Stimulated activated CD8-positive, alpha-beta memory T cell treated with anti-CD3 and anti-CD28 coated beads, Interleukin-15, amount 100 ng/mL, for 48 hours (primary cell): ENCODE measurements at places on chromosomes 7 and 10.

- DNase-seq: no peak
Observed at GRCh38 chr7:44375926-44376342, 50.5 kb upstream of the CAMK2B start.

- no peak for DNase-seq
Observed at GRCh38 chr7:7792056-7792455, 73.6 kb upstream of the RPA3 start.

DNA sequence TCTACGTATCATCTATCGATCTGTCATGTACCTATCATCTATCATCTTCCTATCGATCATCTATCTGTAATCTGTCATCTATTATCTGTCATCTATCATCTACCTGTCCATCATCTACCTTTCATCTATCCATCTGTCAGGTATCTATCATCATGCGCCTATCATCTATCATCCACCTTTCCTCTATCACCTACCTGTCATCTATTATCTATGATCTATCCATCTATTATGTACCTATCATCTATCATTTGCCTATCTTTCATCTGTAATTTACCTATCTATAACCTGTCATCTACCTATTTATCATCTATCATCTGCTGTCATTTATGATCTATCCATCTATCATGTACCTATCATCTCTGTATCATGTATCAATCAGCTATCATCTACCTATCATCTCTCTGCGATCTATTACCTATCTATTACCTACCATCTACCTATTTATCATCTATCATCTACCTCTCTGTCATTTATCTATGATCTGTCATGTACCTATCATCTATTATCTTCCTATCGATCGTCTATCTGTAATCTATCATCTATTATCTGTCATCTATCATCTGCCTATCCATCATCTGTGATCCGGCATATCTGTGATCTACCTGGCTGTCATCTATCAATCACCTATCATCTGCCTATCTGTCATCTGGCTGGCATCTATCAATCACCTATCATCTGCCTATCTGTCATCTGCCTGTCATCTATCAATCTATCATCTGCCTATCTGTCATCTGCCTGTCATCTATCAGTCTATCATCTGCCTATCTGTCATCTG, 1.6 kb upstream of the VIPR2 start:
- DNase-seq: no peak

- DNase-seq: no peak
Observed at GRCh38 chr10:119701861-119702260, 24.0 kb upstream of the INPP5F start.

DNA sequence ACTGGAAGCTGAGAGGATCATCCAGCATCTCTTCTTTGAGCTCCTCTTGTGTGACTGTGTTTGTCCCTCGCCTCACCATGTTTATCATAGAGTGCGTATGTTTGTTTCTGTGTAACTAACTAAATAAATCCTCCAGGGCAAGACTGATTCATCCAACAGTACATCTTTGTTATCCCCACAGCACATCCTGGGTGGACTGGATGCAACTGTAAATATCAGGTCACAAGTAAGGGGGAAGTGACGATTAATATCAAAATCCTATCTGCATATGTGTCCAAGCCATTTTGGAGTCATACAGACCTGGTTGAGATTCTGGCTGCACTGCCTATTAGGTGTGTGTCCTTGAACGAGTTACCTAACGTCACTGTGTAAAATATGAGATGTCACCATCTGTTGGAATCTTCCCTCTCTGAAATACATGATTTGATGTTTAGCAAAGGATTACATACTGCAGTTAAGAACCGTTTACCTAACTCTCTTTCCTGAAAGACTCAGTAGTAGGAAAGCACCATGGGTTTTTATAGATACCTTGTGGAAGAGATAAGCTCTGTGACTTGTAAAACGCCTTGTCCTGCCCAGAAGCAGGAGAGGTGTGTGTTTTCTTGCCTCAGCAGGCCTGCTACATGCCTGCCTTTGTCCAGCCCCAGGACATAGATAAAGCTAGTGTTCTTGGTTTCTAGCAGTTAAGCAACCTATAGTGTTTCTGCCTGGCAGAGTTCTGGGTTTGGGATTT, 25.8 kb downstream of the WBP1L start:
- no peak for DNase-seq

- DNase-seq: no peak
Observed at GRCh38 chr10:13913897-13914296, 327.1 kb downstream of the PRPF18 start.

DNA sequence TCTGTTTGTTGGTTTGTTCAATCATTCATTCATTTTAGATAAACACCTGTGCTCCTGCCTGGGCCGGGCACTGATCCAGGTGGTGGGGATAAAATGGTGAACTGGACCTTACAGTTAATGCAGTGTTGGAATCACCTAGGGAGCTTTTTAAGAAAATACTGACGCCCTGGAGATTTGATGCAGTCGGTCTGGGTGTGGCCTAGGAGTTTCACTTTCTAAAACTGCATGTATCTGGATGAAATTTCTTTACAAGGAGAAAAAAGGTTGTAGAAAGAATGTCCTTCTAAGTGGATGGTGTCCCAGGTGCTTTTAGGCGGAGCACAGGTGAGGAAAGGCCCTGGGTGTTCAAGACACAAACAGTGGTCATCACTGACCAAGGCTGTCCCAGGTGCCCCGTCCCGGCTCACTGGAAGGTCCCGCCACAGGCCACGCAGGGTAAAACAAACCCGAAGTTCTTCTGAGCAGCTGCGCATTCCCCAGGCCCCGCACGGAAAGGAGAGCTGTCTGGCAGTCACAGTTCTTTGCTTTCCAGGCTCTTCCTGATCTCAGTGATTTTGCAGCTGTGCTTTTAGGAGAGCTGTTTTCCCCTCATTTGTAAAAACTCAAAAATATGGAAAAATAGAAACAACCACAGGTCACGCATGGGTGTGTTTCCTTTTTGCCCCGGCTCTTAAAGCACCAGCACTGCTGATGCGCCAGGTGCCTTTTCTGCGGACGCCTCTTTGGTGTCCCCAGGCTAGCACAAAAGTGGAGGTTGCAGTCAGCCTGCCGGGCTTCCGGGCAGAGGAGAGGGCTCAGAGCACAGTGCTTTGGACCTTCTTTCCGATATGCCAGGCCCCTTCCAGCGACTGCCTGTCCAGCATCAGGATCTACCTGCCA, 161.9 kb downstream of the GRK5 start:
- no peak for DNase-seq

- DNase-seq: peak; percentile 92
Observed at GRCh38 chr7:156892821-156893706, at the start of gene LMBR1. Gene LMBR1, minus strand, starts transcription at chr7:156893183. Its CDS starts 190 bp downstream, at chr7:156892993.

DNA sequence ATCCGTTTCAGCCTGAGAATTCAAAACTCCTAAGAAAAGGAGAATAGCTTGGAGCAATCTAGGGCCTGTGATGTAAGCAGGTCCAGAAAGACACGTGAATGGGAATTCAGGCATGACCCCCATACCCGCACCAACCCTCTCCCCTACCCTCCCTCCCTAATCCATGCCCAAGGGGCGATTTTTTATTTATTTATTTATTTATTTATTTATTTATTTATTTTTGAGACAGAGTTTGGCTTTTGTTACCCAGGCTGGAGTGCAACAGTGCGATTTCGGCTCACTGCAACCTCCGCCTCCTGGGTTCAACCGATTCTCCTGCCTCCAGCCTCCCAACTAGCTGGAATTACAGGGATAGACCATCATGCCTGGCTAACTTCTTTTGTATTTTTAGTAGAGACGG, 16.6 kb upstream of the EIF4H start:
- DNase-seq: no peak

DNA sequence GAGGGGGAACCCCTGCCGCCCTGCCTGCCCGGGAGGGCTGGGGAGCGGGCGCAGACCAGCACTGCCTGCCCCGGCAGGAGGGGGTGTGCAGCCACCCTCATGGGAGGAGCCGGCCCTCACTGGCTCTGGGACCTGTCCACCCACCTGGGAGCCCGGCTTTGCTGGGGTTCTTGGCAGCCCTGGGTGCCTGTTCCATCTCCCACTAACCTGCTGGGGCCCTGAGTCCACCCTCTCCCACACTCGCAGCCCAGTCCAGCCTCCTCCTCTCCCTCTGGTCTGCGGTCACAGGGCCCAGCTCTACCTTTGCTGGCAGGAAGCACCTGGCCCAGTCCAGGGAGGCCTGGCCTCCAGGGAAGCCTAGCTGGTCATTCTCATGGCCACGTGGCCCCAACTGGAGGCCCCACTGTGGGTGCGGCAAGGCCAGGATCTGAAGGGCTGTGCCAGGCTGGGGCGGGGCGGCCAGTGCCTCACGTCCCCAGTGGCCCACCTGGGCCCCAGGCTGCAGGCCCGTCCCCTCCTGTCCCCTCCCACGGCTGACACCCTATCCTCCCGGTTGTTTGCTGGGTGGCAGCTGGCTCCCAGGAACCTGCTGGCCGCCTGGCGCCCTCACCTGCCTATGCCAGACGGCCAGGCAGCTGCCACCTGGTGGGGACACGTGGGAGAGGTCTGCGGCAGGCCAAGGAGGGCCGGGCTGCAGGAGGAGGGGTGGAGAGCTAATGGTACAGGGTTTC, at the start of gene TMEM184A:
TSS of gene TMEM184A (minus strand) at position 393 of the 731 bp plus-strand sequence. CDS start 721 bp downstream, outside the sequence.
- DNase-seq: no peak

GRCh38 chr10:90884431-90884830, 12.7 kb downstream of the RPP30 start:
- no peak for DNase-seq

GRCh38 chr10:73559590-73559989, 31.6 kb downstream of the USP54 start:
- DNase-seq: no peak

DNA sequence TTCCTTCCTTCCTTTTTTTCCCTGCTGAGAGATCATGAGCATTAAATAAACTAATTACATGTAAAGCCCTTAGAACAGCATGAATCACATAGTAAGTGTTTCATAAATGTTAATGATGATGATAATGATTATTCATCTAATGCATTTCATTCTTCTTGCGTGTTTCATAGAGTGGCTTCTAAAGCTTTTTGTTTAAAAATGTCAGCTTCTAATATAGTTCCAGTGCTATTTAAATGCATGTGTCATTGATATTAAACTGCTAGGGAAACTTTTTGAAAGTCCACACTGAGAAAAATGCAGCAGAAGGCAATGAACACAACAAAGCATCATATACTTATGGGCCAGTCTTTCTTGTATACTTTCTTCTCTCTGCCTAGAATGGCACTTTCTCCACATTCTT, 894.8 kb downstream of the REEP3 start:
- no peak for DNase-seq

GRCh38 chr10:128902031-128902710, 564.9 kb upstream of the MGMT start:
- DNase-seq: no peak

DNA sequence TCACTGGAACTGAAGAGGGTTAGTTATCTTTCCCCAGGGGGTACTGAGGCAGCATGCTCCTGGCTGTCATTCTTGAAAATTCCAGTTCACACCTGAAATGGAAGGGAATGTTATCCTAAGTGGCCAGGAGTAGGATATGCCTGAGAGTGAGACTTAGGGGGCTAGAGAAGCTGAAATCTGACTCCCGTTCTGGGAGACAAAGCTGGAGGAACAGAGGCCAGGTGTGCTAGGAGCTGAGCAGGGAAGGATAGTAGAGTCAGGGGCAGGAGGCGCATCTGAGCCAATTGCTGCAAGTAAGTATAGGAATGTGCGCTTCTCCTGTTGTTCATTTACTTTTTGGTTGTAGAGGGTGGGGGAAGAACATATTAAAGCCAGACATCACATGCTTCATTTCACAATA, 58.1 kb upstream of the KIAA1217 start:
- no peak for DNase-seq

DNA sequence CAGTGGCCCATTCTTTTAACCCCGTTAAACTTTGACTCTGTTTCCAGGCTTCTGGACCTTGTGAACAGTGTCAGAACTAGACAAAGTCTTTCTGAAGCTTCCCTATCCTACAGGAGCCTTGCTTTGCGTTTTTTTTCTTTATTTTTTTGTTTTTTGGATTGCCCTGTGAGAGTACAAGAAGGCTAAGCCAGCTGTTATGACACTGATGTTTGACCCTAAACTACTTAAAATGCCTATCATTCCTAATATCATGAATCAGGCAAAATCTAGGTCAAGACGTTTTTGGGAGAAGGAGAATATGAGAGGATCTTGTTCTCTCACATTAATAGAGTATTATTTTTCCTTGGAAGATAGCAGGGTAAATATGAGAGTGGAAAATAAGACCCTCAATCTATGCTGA, 79.8 kb downstream of the EPDR1 start:
- DNase-seq: no peak

DNA sequence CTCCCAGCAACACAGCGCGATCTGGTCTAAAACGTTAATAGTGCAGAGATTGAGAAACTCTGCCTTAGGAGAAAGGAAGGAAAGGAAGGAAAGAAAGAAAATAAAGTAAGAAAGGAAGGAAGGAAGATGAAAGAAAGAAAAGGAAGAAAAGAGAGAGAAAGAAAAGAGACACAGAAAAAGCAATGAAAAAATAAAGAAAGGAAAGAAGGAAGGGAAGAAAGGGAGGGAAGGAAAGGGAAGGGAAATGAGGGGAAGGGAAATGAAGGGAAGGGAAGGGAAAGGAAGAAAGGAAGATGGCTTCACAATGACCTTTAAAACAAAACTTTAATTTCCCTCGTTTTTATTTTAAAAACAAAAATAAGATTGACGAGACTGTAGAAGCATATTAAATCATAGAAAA, 173.1 kb downstream of the ITGA8 start:
- DNase-seq: no peak

GRCh38 chr10:49505076-49505475, 33.8 kb downstream of the ERCC6 start:
- no peak for DNase-seq

GRCh38 chr7:87570178-87570577, 30.5 kb downstream of the ABCB1 start:
- no peak for DNase-seq

DNA sequence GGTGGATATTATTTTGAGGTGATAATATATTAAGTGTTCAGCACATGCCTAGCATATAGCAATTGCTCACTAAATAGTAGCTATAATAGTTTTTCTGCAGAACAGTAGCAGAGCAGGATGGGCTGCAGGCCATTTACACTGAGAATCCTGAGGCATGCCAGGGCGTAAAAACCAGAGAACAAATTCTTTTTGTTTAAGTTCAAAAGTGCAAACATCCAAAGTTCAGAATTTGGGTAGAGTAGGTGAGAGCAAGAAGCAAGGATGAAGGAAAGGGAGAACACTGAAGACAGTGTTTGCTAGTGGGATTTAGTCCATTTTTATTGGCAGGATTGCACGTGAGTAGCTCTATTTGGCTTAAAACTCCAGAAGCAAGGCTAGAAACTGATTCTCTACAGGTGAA, 72.0 kb upstream of the RHOBTB1 start:
- DNase-seq: no peak

DNA sequence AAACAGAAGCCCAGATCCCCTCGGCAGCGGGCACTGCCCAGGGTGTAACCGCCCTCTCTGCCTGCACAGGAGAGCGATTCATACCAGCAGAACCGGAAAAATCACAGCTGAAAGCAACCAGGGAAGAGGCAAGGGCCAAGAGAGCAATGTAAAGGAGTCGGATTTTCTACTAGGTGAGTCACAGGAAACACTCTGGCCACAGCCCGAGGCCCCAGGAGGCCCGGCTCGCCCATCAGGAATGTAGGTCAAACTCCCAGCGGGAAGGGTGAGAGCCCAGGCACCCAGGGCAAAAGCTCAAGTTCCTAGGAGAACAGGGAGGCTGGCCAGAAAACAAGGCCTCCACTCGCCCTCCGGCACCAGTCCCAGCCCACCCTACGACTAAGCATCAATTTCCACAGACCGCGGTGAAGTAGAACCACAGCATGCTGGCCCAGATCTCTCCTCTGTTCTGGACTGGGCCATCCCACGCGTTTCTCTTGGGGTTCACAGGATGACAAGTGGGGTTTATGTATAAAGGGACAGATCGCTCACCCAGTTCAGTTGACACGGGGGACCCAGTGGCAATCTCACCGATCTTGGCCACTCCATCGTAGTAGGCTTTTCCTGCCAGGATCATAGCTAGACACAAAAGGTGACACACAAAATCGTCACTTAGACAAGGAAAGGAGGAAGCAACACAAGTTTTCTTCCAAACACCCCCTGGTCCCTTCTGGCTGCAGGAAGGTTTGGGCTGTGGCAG, 46.2 kb downstream of the BAIAP2L1 start:
- DNase-seq: no peak
